D341Med (cell line): ENCODE measurements at places on chromosomes 6 and 20.

DNA sequence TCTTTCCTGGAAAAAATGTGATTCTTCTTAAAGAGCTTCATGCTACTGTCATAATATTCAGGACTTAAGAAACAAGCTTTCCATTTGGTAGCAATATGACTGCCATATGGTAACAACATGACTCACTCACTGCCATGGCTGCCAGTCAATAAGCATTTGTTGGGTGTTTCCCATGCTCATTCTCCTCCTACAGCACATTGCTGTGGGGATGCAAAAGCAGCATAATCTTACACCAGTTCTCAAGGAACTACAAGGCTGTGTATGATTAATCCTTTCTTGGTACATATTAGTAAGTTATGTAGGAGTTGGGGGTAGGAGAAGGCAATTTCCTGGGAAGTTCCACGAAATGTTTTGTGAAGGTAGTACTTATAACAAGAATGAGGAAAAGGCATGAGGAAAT, 76.7 kb downstream of the CEP162 start:
- DNase-seq: no peak

DNA sequence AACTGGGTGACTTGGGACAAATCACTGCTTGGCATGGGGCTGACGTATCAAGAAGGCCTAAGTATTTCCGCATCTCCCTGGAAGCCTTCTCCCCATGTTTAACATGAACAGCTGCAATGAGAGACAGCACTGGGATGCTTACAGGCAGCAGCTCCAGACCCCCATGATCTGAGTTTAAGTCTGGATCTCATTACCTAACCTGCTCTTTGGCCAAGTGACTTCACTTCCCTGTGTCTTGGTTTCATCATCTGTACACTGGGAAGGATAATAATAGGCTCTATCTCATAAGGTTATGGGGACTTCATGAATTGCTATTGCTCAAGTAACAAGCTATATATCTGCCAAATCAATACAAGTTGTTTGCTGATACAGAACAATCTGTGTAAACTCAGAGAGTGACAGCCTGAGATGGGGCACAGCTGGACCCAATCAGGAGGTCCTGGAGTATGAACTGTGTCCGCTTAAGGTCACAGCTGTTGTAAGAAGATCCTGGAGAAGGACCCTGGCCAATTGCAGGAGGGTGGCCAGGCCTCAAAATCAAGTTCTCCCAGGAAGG, 56.0 kb downstream of the TGM2 start:
- DNase-seq: no peak

GRCh38 chr20:50193199-50193835, 2.7 kb downstream of the CEBPB start:
- peak; percentile 24 for DNase-seq

- no peak for DNase-seq
These were observed 253.0 kb downstream of the ARID1B start for GRCh38 chr6:157029980-157030690.

GRCh38 chr20:47753576-47754387, 31.5 kb downstream of the SULF2 start:
- peak; percentile 76 for DNase-seq
